B cell (primary cell): ENCODE measurements at places on chromosomes 7 and 10. TPM values are rescaled to one million over a fixed set of nuclear protein-coding genes. Genes with fewer than 3 reads are reported as not detected.

DNA sequence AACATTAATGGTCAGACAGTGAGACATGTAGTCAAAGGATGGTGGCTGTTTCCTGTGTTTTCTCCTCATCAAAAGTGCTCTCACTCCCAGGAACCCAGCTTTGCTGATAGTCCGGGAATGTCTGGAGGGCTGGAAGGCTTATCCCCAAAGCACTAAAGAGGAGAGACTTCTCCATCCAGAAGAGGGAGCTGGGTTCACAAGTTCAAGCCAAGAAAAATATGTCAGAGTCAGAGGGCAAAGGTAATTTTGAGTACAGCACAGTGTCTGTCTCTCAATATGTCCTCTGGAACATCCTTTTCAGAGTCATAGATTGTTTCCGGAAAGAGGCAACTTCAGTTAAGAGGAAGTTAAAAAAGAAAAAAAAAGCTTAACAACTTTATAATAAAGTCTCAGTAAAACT lies 281.5 kb upstream of the PHYHIPL start:
- no peaks in the 10 kb centered on the region for H3K27me3 ChIP-seq
- H3K36me3 ChIP-seq = no peaks in the 10 kb centered on the region
- H3K27ac ChIP-seq = no peak overlapping the region
- no peaks in the 10 kb centered on the region for H3K4me1 ChIP-seq
- H3K4me3 ChIP-seq = no peak overlapping the region

- no peaks in the 10 kb centered on the region for H3K36me3 ChIP-seq
- no peak for DNase-seq
- H3K27me3 ChIP-seq = peaks cover 6% of the 10 kb centered on the region
These were observed 200.9 kb downstream of the TEX36 start for GRCh38 chr10:125482108-125482507.

PON1 gene
- polyA plus RNA-seq = not detected in 2 replicates

- H3K4me3 ChIP-seq = no peak overlapping the region
- no peaks in the 10 kb centered on the region for H3K36me3 ChIP-seq
- no peaks in the 10 kb centered on the region for H3K27me3 ChIP-seq
- H3K4me1 ChIP-seq = peaks cover 42% of the 10 kb centered on the region
- peak overlapping the region; percentile 87 for H3K27ac ChIP-seq
These were observed 64.0 kb downstream of the MTPAP start for GRCh38 chr10:30284865-30285594.

DNA sequence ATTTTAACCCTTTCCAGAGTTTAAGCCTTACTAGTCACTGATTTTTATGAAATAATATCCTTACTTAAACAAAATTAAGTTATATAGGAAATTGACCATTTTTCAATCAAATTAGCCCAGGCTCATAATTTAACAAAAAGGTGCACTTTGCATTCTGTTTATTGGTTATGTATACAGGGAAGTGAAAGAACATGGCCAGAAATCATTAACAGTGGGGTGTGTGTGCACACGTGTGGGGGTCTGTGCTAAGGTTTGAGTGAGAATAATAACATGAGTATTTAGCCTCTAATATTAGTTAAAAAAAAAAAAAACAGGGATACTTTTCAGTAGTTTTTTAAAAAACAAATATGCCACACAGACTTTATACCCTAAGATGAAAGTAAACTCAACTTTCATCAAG lies 510.5 kb upstream of the PFKP start:
- H3K4me3 ChIP-seq = no peak overlapping the region
- no peaks in the 10 kb centered on the region for H3K36me3 ChIP-seq
- no peak for DNase-seq
- H3K27me3 ChIP-seq = no peaks in the 10 kb centered on the region
- no peaks in the 10 kb centered on the region for H3K4me1 ChIP-seq

GRCh38 chr10:117454502-117454901 lies 79.3 kb upstream of the PDZD8 start:
- no peak for DNase-seq
- H3K27me3 ChIP-seq = peaks cover 7% of the 10 kb centered on the region
- no peak overlapping the region for H3K4me3 ChIP-seq
- no peaks in the 10 kb centered on the region for H3K4me1 ChIP-seq
- no peaks in the 10 kb centered on the region for H3K36me3 ChIP-seq

CCDC172 gene
- polyA plus RNA-seq = not detected in 2 replicates

DNA sequence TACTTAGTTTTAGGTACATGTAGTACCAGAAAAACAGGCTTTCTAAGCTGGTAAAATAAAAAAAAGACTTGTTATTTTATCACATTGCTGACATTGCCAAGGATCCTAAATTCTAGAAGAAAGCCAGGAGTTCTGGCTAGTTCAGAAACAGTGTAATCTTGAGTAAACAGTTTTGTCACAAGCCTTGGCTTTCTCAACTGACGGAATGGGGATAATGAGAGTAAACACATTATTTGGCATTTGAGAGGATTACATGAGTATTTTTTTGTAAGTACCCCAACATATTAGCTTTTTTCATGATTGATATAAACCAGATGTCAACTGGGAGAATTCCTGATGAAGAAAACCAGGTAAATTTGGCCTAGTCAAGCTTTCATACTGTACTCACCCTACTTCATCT lies 269.8 kb downstream of the SORCS1 start:
- H3K27me3 ChIP-seq = no peaks in the 10 kb centered on the region
- H3K27ac ChIP-seq = no peak overlapping the region

- no peaks in the 10 kb centered on the region for H3K27me3 ChIP-seq
- H3K4me1 ChIP-seq = no peaks in the 10 kb centered on the region
- DNase-seq = no peak
- no peaks in the 10 kb centered on the region for H3K36me3 ChIP-seq
- no peak overlapping the region for H3K27ac ChIP-seq
- H3K4me3 ChIP-seq = no peak overlapping the region
These were observed 189.8 kb upstream of the SH2B2 start for GRCh38 chr7:102096706-102097427.

LOXL4 gene
- 0.12 and 0.20 TPM in 2 replicates for polyA plus RNA-seq

- peaks cover 69% of the 10 kb centered on the region for H3K4me1 ChIP-seq
- H3K4me3 ChIP-seq = no peak overlapping the region
- DNase-seq = peak; percentile 68
- peaks cover 28% of the 10 kb centered on the region for H3K36me3 ChIP-seq
These were observed 6.4 kb downstream of the CDCA7L start for GRCh38 chr7:21939136-21939857.

DNA sequence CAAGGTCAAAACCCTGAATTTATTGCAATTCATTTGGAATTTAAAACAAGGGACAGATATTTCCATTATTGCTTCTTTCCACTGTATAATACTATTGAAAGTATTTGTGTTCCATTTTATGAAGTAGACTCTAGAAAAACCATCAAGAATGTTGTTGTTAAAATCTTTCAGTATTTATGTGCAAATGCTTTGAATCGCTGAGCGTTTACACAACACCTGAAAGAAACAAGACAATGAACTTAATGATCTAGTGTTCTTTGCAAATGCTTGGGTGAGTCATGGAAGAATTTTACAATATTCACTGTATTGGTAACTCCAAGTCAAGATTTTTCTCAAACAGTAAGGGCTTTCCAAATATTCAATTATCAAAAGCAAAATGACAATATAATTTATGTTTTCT lies 97.1 kb downstream of the VIPR2 start:
- no peaks in the 10 kb centered on the region for H3K36me3 ChIP-seq
- DNase-seq = no peak
- no peaks in the 10 kb centered on the region for H3K27me3 ChIP-seq
- H3K4me3 ChIP-seq = no peak overlapping the region

OPN1SW gene
- polyA plus RNA-seq = not detected in 2 replicates

DNA sequence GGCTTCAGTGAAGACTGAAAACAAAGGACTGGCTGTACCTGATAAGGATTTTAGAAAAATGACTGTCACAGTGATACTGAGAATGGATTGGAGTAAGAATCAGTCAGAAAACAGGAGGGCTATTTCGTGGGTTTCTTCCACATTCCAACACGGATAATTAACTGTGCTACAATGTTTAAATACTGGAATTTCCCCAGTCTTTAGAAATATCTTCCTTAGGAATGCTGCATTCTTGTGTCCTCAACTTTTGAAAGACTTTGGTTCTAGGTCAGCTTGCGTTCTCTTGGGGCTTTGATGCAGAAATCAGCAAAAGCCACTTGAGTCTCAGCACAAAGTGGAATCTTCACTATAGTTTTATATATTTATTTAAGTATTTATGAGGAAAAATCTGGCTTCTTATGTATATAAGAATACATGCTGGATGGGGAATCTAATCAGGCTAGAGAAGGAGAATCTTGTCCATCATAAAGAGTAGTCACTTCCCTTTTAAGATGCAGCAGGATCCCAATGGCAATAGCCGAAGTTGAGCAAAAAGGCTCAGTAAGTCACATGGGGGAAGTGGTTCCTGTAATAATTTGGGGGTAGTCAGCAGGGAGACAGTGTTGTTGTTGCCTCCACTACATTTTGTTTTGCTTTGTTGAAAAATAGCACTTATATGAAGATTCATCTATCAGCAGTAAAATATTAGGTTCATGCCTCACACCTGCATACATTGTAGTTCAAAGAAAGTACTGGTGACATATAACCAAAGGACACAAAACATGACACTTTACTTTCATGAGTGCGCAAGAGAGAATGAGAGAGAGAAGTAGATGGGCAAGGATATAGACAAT lies 86.0 kb downstream of the CH25H start:
- H3K27ac ChIP-seq = no peak overlapping the region
- no peaks in the 10 kb centered on the region for H3K27me3 ChIP-seq
- no peaks in the 10 kb centered on the region for H3K4me1 ChIP-seq
- no peaks in the 10 kb centered on the region for H3K36me3 ChIP-seq
- no peak overlapping the region for H3K4me3 ChIP-seq

- DNase-seq = no peak
- no peaks in the 10 kb centered on the region for H3K4me1 ChIP-seq
- H3K27ac ChIP-seq = no peak overlapping the region
- H3K27me3 ChIP-seq = no peaks in the 10 kb centered on the region
- no peaks in the 10 kb centered on the region for H3K36me3 ChIP-seq
- H3K4me3 ChIP-seq = no peak overlapping the region
These were observed 10.6 kb upstream of the MAGI2 start for GRCh38 chr7:79464051-79464450.

- H3K4me3 ChIP-seq = no peak overlapping the region
- no peak overlapping the region for H3K27ac ChIP-seq
- no peak for DNase-seq
- no peaks in the 10 kb centered on the region for H3K36me3 ChIP-seq
These were observed 151.0 kb upstream of the INSYN2A start for GRCh38 chr10:127347202-127347959.

DNA sequence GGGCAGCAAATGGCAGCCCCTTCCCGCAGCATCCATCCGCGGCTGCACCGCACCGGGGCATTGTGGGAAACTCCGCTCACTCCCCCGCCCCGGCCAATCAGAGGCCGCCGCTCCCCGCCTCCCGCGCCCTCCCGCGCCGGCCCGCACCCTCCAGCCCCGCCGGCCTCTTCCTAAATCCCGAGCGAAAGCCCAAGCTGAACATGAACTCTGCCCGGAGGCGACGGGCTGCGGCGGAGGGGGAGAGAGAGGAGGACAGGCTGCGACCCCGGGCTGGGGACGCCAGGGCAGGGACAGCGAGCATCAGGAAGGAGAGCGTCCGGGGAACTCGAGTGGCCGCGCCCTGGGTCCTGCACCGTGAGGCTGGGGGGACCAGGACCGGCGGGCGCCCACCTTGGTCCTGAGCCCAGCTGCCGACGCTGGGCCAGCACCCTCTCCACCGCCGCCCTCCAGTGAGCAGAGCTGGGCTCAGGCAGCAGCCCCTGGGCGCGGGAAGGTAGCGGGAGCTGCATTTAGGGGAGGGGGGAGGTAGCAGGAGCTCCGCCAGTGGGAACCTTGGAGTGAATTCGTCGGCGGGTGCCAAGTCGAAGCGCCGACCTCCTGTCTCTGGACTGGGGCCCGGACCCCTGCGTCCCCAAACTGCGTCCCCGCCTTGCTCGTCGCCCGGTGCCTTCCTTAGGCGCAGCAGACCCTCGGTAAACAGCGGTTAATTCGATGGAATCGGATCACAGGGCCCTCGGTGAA lies at the start of gene DGKI:
DGKI (minus strand) TSS at position 148 of the 741 bp plus-strand sequence.
- H3K27ac ChIP-seq = no peak within 1 kb of the TSS
- H3K27me3 ChIP-seq = peaks cover 38% of the 10 kb centered on the region
- H3K4me3 ChIP-seq = no peak within 1 kb of the TSS
- no peaks in the 10 kb centered on the region for H3K36me3 ChIP-seq
- H3K4me1 ChIP-seq = peaks cover 17% of the 10 kb centered on the region

GRCh38 chr7:21140622-21141021 lies 287.3 kb upstream of the SP4 start:
- DNase-seq = no peak
- no peaks in the 10 kb centered on the region for H3K4me1 ChIP-seq
- no peaks in the 10 kb centered on the region for H3K27me3 ChIP-seq
- no peak overlapping the region for H3K27ac ChIP-seq

- H3K4me3 ChIP-seq = no peak overlapping the region
- peaks cover 18% of the 10 kb centered on the region for H3K4me1 ChIP-seq
- H3K27ac ChIP-seq = no peak overlapping the region
- DNase-seq = no peak
- H3K27me3 ChIP-seq = peaks cover 21% of the 10 kb centered on the region
These were observed 5.5 kb upstream of the KCP start for GRCh38 chr7:128915841-128916642.

TMEM225B gene
- 0.61 and 0.95 TPM in 2 replicates for polyA plus RNA-seq

PRLHR gene
- polyA plus RNA-seq = not detected in 2 replicates

GRCh38 chr10:48224979-48225560 lies 49.4 kb downstream of the FRMPD2 start:
- DNase-seq = no peak
- H3K4me1 ChIP-seq = no peaks in the 10 kb centered on the region
- no peak overlapping the region for H3K27ac ChIP-seq
- H3K27me3 ChIP-seq = no peaks in the 10 kb centered on the region
- no peaks in the 10 kb centered on the region for H3K36me3 ChIP-seq

DNA sequence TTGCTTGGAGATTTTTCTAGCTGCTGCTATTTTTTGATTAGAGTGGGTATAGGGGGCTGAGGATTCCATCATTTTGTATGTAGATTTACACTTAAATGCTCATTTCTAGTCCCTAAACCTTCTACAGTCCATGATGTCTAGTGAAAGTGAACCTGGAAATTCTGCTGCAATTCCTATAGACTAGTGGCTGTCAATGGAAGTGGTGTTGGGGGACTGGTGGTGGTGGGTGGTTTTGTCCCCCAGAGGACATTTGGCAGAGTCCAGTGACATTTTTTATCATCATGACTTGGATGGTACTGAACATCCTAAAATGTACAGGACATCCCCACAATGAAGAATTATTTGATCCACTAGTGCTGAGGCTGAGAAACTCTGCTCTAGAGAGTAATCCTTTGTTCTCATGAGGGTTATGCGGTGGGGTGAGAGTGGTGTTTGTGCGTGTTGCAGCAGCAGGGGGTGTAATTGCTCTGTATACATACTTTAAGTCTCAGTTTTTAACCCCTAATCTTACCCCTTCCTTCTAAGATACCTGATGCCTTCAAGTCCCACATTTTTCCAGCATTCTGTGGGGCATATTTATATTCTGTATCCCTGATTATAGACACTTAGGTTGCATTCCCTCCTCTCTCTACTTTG lies 35.0 kb downstream of the KIF11 start:
- no peak overlapping the region for H3K4me3 ChIP-seq
- no peaks in the 10 kb centered on the region for H3K27me3 ChIP-seq
- H3K36me3 ChIP-seq = no peaks in the 10 kb centered on the region
- DNase-seq = peak; percentile 49

UNC5B gene
- not detected in 2 replicates for polyA plus RNA-seq

GRCh38 chr10:114623661-114624294 lies 34.3 kb downstream of the ABLIM1 start:
- H3K27ac ChIP-seq = no peak overlapping the region
- no peak overlapping the region for H3K4me3 ChIP-seq
- no peaks in the 10 kb centered on the region for H3K4me1 ChIP-seq
- no peak for DNase-seq
- H3K36me3 ChIP-seq = no peaks in the 10 kb centered on the region

- H3K27me3 ChIP-seq = peaks cover 6% of the 10 kb centered on the region
- no peak overlapping the region for H3K27ac ChIP-seq
- no peaks in the 10 kb centered on the region for H3K4me1 ChIP-seq
- no peak for DNase-seq
These were observed 19.6 kb upstream of the TLX1 start for GRCh38 chr10:101111547-101111946.
